ENCODE measurements at places on chromosomes 1 and 21.

DNA sequence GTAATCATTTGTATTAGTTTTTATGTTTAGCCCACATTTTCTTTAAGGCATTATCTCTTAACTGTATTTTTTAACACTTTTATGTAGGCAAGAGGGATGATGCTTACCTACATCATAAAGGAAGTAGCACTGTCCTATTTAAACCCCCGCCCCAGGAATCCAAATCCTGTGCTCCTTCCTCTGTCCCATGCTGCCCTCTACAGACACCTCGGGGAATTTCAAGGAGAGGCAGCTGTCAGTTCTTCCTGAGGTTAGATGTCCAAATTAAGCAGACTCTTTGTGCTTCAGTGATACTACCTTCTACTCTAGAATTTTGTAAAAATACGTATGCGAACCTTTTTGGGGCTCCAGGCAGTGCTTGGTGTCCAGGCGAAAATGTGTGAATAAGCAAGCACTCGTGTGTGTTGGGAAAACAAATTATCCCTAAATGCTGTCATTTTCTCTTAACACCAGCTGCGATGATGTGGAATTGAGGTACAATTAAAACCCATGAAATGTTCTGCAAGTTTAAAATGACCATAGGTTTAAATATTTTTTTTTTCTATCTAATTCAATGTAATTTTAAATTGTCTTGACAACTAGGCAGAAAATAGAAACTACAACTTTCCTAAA, 19.2 kb downstream of the CRCT1 start:
- peak; percentile 19 for DNase-seq

GRCh38 chr1:106889059-106889458, 167.4 kb upstream of the PRMT6 start:
- DNase-seq, result no peak

DNA sequence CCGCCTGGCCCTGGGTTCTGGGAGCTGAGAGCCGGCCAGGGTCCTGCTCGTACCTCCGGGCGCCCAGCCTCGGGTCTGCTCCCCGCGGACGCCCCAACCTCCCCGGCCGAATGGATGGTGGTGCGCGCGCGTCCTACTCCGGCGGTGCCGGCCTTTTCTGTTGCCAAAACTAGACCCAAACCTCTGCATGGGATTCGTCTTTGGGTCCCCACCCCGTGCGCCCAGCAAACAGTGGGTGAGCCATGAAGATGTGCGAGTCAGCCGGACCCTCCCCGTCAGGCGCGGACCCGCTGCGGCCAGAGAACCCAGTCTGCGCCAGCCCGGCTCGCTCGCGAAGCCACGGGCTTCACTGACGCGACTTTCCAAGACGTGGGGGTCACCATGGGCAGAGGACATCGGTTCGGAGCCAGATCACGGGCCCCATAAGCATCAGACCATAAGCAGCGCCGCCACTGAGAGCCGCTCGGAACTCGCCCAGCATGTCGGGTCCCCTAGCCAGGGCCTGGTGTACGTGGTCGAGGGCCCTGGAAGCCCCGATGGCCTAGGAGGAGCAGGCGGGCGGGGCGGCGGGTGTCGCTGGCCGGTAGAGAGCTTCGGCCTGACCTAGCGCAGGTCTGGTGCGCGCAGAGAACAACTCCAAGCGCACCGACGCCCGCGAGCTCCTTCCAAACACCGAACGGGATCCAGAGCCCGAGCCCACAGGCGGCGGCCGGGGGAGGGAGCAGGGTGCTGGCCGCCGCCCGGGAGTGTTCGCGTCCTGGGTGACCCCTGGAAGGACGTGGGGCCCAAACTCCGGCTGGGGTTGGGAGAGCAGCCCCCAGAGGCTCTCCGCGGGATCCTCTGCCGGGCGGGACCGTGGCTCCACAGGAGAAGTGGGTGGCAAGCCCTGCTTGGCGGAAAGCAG, 1.0 kb upstream of the TP73 start:
- no peak for DNase-seq

GRCh38 chr1:204176049-204176448, 9.9 kb upstream of the REN start:
- DNase-seq, result no peak

- DNase-seq, result no peak
Observed at GRCh38 chr1:239952348-239953308, 139.1 kb upstream of the FMN2 start.

DNA sequence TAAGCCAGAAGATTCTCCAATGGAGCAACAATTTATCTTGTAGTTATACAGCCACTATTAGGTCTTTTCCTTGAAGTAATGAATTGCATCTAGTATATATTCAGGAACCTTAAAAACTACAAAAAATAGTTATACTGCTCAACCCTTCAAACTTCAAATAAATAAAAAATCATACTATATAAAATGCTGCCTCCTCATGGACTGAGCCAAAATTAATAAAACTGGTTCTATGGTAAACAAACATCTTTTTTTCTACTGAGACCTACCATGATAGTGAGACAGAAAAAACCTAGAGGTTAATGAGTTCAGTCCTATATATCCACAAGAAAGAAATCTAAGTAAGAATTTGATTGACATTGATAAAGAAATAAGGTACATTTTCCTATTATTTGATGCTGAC, 67.7 kb downstream of the GPATCH2 start:
- DNase-seq, result no peak

DNA sequence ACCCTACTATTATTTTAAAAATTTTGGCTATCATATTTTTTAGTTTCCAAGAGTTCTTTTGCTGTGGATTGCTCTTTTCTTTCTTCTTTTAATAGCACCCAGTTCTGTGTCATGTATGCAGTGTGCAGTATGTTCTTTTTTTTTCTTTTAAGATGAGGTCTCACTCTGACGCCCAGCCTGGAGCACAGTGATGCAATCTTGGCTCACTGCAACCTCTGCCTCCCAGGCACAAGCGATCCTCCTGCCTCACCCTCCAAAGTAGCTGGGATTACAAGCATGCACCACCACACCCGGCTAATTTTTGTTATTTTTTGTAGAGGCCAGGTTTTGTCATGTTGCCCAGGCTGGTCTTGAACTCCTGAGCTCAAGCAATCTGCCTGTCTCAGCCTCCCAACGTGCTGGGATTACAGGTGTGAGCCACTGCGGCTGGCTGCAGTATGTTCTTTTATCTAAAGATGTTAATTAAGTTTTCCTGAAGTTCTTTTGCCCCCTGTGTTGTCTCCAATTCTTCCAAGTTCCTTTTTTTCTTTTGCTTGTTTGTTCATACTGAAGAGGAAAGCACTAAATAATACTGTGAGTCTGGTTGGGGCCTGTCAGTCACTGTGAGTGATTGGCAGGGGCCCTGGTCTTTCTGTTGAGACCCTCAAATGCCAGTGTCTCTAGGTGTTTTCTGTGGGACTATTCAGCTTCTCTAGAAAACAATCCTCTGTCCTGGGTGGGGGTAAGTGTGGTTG, 17.5 kb upstream of the TTC22 start:
- DNase-seq, result no peak

DNA sequence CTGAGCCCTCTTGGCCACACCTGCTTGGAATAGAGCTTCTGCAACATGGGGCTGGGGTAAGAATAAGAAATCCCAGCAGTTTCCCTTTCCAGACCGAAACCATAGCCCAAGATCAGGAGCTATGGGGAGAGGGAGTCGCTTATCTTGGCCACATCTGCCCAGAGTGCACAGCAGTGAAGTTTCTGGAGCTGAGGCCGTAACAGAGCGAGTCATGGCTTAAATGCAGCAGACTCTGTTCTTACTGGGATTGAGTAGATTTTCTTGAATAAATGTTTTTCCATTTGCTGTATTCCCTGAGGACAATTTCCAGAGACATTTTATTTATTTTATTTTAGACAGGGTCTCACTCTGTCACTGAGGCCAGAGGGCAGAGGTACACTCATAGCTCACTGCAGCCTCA, 33.5 kb downstream of the CFAP57 start:
- no peak for DNase-seq

DNA sequence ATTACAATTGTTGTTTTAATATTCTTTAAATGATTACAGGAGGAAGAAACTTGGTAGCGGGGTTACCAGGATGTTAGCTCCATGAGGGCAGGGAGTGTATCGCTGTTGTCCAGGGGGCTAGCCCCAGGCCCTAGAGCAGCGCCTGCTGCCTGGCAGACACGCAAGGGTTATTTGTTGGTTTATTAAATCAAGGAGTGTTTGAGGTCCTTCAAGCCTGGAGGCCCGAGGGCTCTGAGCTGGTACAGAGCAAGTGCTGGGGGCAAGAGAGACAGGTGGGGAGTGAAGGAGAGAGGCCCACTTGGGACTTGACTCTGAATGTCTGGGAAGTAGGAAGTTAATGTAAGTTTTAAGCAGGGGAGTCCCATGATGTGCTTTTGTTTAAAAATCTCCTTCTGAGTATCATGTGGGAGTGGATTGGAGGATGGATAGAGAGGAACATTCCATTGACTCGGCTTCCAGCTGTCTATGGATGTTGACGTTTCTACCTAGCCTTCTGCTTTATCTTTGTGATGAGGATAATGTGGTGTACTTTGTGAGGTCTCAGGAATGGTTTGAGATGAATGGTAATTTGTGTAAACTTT, 8.7 kb downstream of the ITSN1 start:
- no peak for DNase-seq

- no peak for DNase-seq
Observed at GRCh38 chr1:63892632-63893395, 119.0 kb downstream of the ROR1 start.

DNA sequence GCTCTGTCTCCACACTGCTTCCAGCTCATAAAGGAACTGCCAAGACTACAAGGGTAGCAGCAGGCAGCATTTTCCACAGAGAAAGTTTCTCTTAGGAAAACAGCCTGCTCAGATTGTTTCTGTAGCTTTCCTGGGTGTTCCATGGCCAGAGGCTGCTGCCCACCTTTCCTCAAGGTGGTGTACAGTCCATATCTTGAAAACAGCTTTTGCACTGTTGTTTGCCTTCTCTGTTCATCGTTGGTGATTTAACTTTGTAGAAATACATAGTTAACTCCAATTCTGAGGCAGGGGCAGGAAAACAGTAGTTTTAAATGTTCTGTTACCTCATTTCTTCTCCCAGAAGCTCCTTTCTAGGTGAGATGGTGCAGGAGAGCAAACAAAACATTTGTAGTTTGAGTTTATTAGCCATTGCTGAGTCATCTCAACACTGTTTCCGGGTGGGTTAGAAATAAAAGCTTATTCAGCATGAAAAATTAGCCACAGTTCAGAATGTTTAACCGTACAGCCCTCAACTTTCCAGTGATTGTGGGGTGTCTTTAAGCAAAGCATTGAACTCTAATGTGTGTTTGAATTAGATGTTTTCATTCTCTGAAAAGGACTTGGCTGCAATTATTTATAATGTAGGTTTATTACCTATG, 41.7 kb downstream of the DIP2A start:
- no peak for DNase-seq

- no peak for DNase-seq
Observed at GRCh38 chr1:203025686-203026030, 633 bp upstream of the PPFIA4 start.

DNA sequence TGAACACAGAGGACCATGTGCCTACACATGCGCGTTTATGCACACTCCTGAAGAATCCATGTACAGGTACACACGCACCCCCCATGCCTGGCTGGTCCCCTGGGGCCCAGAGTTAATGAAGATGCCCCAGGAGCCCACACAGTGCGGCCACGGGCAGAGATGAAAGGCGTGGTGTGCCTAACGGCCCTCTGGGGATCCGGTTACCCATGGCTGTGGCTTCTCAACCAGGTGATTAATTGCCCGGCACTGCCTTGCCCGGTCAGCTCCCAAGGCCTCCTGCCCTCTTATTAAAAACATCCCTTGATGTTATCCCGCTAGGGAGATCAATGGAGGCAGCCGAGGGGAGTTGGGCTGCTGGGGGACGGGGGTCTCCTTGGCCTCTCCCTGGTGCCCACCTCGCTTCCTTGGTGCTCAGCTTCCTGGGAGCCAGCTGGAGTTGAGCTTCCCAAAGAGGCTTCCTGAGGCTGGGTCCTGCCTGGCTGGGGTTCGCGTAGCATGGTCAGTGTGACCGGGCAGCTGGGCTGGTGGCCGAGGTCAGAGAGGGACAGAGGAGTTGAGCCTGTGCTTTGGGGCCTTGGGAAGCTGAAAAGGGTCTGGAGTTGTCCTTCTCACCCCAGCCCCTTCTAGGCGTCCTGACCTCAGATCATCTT, 75.0 kb upstream of the WNT4 start:
- no peak for DNase-seq

GRCh38 chr1:242524571-242525359, at the start of gene PLD5:
PLD5 (minus strand) TSS chr1:242524697.
- DNase-seq, result no peak

GRCh38 chr1:93770640-93771039, 89.0 kb upstream of the BCAR3 start:
- no peak for DNase-seq

DNA sequence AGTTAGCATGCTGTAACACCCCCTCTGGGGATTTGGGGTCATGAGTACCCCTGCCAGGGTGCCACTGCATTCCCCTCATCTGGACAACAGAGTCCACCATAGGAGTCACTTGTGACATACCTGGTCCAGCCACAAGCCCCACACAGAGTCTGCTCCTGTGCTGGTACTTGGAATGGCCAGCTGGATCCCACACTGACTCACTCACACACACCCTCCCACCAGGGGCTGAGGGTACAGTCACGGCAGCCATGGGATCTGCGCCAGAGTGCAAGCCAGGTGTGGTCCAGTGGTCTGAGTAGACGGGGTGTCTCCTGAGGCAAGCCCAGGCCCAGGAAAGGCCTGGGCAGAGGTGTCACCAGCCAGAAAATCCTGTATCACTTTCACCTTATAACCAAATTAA, 67.7 kb downstream of the MRPL39 start:
- DNase-seq, result no peak

- DNase-seq, result no peak
Observed at GRCh38 chr1:28058168-28058567, 30.2 kb downstream of the EYA3 start.

- no peak for DNase-seq
Observed at GRCh38 chr1:229709500-229710013, 83.5 kb downstream of the URB2 start.

GRCh38 chr1:245615001-245615400, 460.2 kb downstream of the KIF26B start:
- DNase-seq, result no peak

- no peak for DNase-seq
Observed at GRCh38 chr1:41503538-41504113, 19.1 kb upstream of the EDN2 start.

DNA sequence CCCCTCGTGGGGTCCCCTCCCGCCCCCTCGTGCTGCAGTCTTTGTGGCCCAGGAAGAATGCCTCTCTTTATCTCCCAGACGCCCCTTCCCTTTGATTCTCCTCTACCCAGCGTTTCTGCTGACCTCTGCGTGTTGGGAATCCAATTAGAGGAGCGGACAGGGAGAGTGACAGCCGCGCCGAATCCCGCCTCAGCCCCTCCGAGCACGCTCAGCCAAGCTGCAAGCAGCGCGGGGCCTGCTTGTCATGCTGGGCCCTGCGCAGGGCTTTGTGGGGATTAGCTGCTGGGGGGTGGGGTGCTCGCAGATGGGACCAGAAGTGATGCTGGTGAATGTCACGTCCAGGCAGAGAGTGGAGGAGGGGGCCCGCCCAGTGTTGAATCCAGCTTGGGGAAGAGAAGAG, 91.1 kb downstream of the EPHB2 start:
- no peak for DNase-seq

- no peak for DNase-seq
Observed at GRCh38 chr1:7052701-7053100, 267.4 kb downstream of the CAMTA1 start.

GRCh38 chr1:31932491-31933316, 5.5 kb downstream of the PTP4A2 start:
- DNase-seq, result no peak

- no peak for DNase-seq
Observed at GRCh38 chr1:8572106-8572505, 245.3 kb downstream of the RERE start.

GRCh38 chr1:233459968-233460367, 132.4 kb downstream of the MAP3K21 start:
- DNase-seq, result no peak

- DNase-seq, result no peak
Observed at GRCh38 chr1:1128454-1129139, 12.7 kb upstream of the C1orf159 start.

- DNase-seq, result peak; percentile 60
Observed at GRCh38 chr1:41862384-41863221, 56.1 kb downstream of the HIVEP3 start.
